ENCODE measurements at places on chromosomes 5 and 9. TPM values are rescaled to one million over a fixed set of nuclear protein-coding genes. Genes with fewer than 3 reads are reported as not detected.

DNA sequence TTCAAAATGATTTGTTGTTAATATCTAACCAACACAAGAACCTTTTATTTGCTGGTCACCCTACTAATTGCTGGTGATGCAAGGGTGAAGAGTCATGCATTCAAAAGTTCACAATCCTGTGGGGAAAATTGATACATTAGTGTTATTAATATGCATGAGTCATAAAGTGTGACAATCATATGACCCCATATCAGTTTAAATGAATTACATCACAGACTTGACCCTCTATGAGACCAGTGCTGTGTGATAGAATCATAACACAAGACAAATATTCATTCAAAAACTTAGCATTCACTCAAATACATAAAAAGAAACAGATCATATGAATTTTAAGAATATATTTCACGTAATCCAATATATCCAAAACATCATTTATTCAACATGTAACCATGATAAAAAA is 304.6 kb upstream of the CDH12 start:
- no peaks in the 10 kb centered on the region for H3K27me3 ChIP-seq
- no peak overlapping the region for H3K27ac ChIP-seq
- no peaks in the 10 kb centered on the region for H3K36me3 ChIP-seq
- no peaks in the 10 kb centered on the region for H3K4me1 ChIP-seq

Gene PPP2R2B
- total RNA-seq, result 1.2 TPM

Gene TERT
- 2.3 TPM for total RNA-seq

Gene DMXL1
- total RNA-seq, result 46.6 TPM

Gene STKLD1
- total RNA-seq, result 0.94 TPM

Gene IFNA13
- total RNA-seq, result not detected

Gene FOXE1
- 9.1 TPM for total RNA-seq

GRCh38 chr5:55437859-55438206 is 96.9 kb downstream of the PLPP1 start:
- peaks cover 28% of the 10 kb centered on the region for H3K36me3 ChIP-seq
- H3K27me3 ChIP-seq, result no peaks in the 10 kb centered on the region
- peak overlapping the region; percentile 66 for H3K27ac ChIP-seq
- H3K4me3 ChIP-seq, result peak overlapping the region; percentile 58
- no peak for DNase-seq

GRCh38 chr5:174247301-174247700 is 201.8 kb downstream of the NSG2 start:
- peaks cover 43% of the 10 kb centered on the region for H3K27me3 ChIP-seq
- no peak overlapping the region for H3K4me3 ChIP-seq
- no peak overlapping the region for H3K27ac ChIP-seq
- no peak for DNase-seq
- no peaks in the 10 kb centered on the region for H3K4me1 ChIP-seq

Gene CDHR2
- 13.3 TPM for total RNA-seq

- no peak for DNase-seq
- H3K27me3 ChIP-seq, result peaks cover 43% of the 10 kb centered on the region
- H3K4me1 ChIP-seq, result peaks cover 4% of the 10 kb centered on the region
- no peaks in the 10 kb centered on the region for H3K36me3 ChIP-seq
- H3K4me3 ChIP-seq, result no peak overlapping the region
- H3K27ac ChIP-seq, result no peak overlapping the region
Measured at GRCh38 chr5:142626786-142627185, 59.1 kb downstream of the FGF1 start.

DNA sequence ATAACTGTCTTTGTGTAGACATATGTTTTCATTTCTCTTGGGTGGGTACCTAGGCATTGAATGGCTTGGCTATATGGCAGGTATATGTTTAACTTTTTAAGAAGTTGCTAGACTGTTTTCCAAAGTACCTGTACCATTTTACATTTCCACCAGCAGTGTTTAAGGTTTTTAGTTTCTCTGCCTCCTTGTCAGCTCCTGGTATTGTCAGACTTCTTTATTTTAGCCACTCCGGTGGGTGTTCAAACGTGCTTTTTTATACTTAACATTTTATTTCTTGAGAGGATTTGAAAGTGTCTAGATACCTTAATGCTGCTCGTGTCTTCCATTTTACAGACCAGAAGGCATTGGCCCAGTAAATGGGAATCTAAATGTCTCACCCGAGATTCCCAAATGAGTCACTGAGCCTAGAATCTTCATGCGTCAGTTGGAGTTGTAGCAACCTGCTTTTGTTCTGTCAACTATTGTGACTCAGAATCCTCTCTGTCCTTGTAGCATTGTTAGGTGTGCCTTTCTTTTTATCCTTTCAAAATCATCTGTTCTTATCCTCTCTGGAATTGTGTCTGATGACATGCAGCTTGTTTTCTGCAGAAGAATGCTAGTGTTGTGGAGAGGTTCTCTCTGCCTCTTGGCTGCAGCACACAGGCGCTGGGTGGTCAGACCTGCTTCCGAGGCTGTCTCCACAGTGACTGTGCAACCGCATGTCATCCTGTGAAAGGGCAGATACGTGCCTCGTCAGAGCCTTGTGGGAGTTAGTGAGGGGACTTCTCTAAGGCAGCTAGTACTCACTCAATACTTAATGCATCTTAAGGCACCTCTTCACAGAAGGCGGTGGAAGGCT is 291.8 kb downstream of the AOPEP start:
- peaks cover 50% of the 10 kb centered on the region for H3K4me1 ChIP-seq
- peak overlapping the region; percentile 85 for H3K27ac ChIP-seq
- DNase-seq, result no peak
- peaks cover 65% of the 10 kb centered on the region for H3K36me3 ChIP-seq

Gene GPR150
- 0.24 TPM for total RNA-seq

Gene SPAAR
- total RNA-seq, result not detected

Gene SPATA31A3
- not detected for total RNA-seq

GRCh38 chr5:157785801-157786200 is 42.3 kb downstream of the LSM11 start:
- H3K4me1 ChIP-seq, result no peaks in the 10 kb centered on the region
- H3K27me3 ChIP-seq, result no peaks in the 10 kb centered on the region
- no peak overlapping the region for H3K27ac ChIP-seq

DNA sequence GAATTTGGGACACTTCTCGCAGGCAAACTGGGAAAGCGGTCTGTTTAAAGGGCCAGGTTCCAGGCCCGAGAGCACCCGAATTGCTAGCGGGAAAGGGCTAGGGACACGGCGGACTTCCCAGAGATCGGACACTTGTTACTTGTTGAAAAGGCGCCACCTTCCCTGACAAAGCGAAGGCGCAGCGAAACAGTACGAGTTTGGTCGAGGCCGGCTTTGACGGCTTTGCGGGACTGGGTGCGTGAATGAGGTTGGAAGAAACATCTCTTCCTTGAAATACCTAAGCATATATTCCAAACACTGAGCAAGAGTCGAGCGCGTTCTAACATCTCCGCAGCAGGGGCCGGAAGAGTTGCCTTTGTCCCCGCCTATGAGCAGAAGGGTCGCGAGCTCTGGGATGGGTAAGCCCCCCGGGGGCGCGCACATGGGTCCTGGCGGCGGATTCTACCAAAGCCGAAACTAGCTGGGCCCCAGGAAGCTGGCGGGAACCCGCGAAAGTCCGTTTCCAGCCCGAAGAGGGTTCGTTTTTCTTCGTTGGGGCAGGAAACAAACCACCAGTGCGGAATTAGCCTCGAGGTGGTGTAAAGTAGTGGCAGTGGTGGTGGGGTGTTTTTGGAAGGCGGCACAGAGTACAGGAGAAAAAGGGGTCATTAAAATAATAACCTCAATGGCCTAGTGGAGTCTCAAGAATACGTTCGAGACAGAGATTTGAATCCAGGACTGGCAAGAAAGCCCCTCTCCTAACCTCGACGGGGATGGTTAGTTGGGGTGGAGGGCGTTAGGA is 1.5 kb downstream of the GDNF start:
- H3K4me3 ChIP-seq, result peak overlapping the region; percentile 47
- H3K36me3 ChIP-seq, result peaks cover 6% of the 10 kb centered on the region
- peaks cover 78% of the 10 kb centered on the region for H3K27me3 ChIP-seq
- DNase-seq, result no peak
- H3K4me1 ChIP-seq, result no peaks in the 10 kb centered on the region

Gene FREM1
- total RNA-seq, result not detected

Gene NOL8
- 42.9 TPM for total RNA-seq

GRCh38 chr5:112958093-112959088 is 18.2 kb upstream of the DCP2 start:
- no peaks in the 10 kb centered on the region for H3K36me3 ChIP-seq
- H3K27ac ChIP-seq, result peak overlapping the region; percentile 34
- peak; percentile 61 for DNase-seq

Gene HRCT1
- total RNA-seq, result 0.69 TPM

- no peak overlapping the region for H3K4me3 ChIP-seq
- H3K36me3 ChIP-seq, result no peaks in the 10 kb centered on the region
- DNase-seq, result no peak
- no peak overlapping the region for H3K27ac ChIP-seq
- peaks cover 23% of the 10 kb centered on the region for H3K4me1 ChIP-seq
Measured at GRCh38 chr5:80930940-80931339, 29.2 kb upstream of the RASGRF2 start.

GRCh38 chr9:78565481-78565880 is 268.6 kb downstream of the PSAT1 start:
- peaks cover 13% of the 10 kb centered on the region for H3K27me3 ChIP-seq
- no peak overlapping the region for H3K4me3 ChIP-seq
- no peak for DNase-seq

GRCh38 chr5:157994906-157995519 is 136.1 kb upstream of the CLINT1 start:
- H3K4me3 ChIP-seq, result peak overlapping the region; percentile 47
- H3K4me1 ChIP-seq, result peaks cover 21% of the 10 kb centered on the region
- peak; percentile 86 for DNase-seq
- H3K36me3 ChIP-seq, result no peaks in the 10 kb centered on the region
- H3K27me3 ChIP-seq, result no peaks in the 10 kb centered on the region
- peak overlapping the region; percentile 7 for H3K27ac ChIP-seq

DNA sequence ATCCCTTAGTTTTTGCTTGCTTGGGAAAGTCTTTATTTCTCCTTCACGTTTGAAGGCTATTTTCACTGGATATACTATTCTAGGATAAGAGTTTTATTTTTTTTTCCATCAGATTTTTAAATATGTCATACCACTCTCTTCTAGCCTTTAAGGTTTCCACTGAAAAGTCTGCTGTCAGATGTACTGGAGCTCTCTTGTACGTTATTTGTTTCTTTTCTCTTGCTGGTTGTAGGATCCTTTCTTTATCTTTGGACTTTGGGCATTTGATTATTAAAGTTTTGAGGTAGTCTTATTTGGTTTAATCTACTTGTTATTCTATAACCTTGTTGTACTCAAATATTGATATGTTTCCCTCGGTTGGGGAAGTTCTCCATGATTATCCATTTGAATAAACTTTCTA is 848.4 kb upstream of the COX7C start:
- H3K27ac ChIP-seq, result no peak overlapping the region
- H3K4me1 ChIP-seq, result no peaks in the 10 kb centered on the region
- no peaks in the 10 kb centered on the region for H3K27me3 ChIP-seq
- DNase-seq, result no peak

Gene ARID3C
- not detected for total RNA-seq
